ENCODE measurements at places on chromosomes 7 and 10. TPM values are rescaled to one million over a fixed set of nuclear protein-coding genes. Genes with fewer than 3 reads are reported as not detected.

Gene TRIM50
- not detected for total RNA-seq

Gene KIF11
- 3.2 TPM for total RNA-seq

Gene BTBD16
- total RNA-seq, result not detected

Gene ZNF479
- not detected for total RNA-seq

Gene ANLN
- total RNA-seq, result 9.2 TPM

Gene SDK1
- 0.44 TPM for total RNA-seq

Gene CEP41
- 7.9 TPM for total RNA-seq

Gene SPDYE1
- not detected for total RNA-seq

Gene ZNHIT1
- 124 TPM for total RNA-seq

Gene FGL2
- 0.54 TPM for total RNA-seq

Gene FGF8
- total RNA-seq, result not detected

Gene PROSER2
- total RNA-seq, result 2.1 TPM

Gene COX19
- total RNA-seq, result 10.2 TPM

Gene TES
- 35.6 TPM for total RNA-seq

Gene ATP6V0A4
- total RNA-seq, result not detected

Gene PLCE1
- 4.9 TPM for total RNA-seq

Gene FKBP6
- not detected for total RNA-seq

Gene GNGT1
- not detected for total RNA-seq

Gene SPDYE5
- total RNA-seq, result not detected

Gene CYP26C1
- under 0.01 TPM for total RNA-seq

Gene STEAP4
- total RNA-seq, result 40.5 TPM
